Activated naive CD4-positive, alpha-beta T cell (primary cell): ENCODE measurements at places on chromosomes 6 and 20.

DNA sequence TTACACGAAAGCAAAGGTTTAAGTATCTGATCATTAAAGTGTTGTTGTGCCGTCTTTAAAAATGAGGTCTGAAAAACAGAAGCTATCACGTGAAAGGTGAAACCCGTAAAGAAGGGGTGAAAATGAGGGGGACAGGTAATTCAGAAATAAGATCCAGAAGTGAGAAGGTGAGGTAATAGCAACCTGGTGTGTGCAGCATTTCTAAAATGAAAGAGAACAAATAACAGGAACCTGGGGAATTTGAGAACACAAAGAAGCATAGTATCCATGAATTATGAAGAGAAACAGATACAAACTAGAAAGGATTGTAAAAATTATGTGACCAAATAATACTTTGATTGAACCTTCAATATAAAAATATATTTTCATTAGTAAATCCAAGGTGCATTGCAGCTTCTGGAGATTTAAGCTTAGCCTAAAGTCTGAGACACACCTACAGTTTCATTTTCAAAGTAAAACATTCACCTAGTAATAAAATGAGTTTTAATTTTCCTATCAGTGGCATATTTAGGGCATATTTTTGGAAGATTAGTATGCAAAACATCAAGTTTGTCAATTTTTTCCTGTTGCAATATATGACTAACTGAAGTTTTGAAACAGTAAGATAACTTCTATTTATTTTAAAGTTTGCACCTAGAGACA lies 1.4 kb downstream of the HEY2 start:
- no peak for DNase-seq

DNA sequence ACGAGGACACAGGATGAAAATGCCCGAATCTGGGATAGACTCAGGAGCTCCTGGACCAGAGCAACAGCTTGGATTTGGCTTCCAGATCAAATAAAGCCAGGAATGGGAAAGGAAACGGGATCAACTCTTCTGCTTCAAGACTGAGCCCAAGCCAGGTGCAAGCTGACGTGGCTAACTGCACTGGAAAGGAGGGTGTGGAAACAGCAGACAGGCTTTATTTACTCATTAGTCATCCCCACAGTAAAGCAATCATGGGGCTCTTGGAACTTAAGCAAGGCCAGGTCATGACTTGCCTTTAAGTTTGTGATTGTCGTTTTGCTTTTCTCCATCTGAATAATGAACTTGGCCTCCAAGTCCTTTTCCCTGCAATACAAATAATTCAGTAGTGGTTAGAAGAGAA lies 45.2 kb downstream of the KIF16B start:
- DNase-seq: no peak

- no peak for DNase-seq
Measured at GRCh38 chr6:16781348-16782169, 20.3 kb upstream of the ATXN1 start.

- no peak for DNase-seq
Measured at GRCh38 chr20:3629893-3630292, 33.3 kb downstream of the GFRA4 start.

DNA sequence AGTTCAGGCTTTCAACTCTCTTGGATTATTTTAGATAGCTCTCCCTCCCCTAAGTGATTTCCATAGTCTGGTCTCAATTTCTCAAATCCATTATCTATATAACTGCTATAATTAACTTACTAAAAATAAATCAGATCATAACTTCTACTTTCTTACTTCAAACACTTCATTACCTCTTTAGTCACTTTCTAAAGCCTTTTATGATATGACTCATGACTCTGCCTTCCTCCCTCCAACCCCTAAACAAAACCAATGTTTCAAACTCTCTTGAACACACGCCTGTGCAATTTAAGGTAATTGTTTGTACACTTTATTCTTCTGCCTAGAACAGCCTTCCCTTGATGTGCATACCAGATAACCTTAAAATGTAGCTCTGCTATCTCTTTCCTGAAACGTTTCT lies 100.5 kb downstream of the LMBRD1 start:
- DNase-seq: no peak

GRCh38 chr6:27251606-27252251 lies 4.2 kb downstream of the PRSS16 start:
- DNase-seq: no peak

DNA sequence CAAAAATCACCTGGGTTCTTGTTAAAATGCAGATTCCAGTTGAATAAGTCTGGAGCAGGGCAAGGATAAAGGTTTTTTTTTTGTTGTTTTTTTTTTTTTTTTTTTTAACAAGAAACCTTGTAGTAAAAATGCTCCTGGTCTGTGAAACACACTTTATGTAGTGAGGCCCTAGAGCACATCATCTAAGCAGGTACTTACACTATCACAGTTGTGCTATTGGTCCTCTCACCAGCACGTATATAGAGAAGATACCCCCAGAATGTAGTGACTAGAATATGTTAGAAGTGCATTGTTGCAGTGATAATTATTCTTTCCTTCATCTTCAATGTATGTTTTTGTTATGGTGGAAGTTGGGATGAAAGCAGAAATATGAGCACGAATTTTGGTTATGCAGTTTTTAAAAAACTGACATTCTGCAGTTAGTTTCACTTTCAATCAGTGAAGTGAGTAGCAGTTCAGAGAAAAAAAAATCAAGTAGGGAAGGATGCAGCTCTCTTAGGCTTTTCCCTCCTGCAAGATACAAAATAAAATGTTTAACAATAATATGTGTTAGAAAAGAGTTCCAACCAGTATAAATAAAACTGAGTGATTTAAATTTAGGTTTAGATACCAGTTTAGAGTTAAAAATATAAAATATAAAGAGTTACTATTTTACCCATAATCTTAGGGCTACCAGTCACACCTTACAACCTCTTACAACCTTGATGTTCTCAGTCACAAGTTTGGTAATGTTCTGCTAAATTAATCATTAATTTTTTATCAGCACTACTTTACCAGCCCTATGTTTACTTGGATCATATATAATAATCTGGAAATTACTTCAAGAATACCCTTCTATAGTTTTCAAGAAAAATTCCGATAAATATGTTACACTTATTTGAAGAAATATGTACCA lies 9.2 kb upstream of the DEFB113 start:
- no peak for DNase-seq

- no peak for DNase-seq
Measured at GRCh38 chr20:32522526-32522775, 62.7 kb downstream of the NOL4L start.

GRCh38 chr20:10857352-10858070 lies 183.7 kb upstream of the JAG1 start:
- no peak for DNase-seq

- no peak for DNase-seq
Measured at GRCh38 chr20:20327746-20328145, 40.2 kb upstream of the INSM1 start.

DNA sequence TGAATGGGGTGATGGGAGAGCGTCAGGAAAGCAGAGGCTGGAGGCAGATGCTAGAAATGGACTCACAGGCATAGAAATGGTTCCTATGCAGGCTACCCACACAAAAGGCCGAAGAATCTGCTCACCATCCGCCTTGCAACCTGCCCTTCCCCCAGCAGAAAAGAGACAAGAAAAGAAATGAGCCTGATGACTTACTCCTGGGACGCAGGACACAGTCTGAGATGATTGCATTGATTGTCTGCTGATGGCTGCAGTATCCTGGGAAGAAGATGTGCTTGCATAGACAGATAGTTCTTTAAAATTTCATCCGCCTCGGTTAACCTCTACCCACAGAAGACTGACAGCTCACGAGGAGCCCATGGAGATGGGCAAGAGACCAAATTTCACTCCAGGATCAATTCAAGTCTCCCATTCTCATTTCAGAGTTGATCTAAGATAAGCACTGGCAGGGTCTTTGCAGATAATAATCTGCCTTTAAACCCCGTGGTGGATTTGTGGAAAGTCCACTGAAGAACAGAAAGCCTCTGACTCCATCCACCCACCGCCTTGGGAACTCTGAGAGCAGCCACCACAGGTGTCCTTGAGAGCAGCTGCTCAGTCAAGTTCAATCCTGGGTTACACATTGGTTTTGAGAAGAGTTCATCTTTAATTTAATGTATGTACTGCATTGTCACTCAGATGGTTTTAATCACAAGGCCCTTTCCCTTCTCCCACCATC lies 7.2 kb downstream of the AGPAT4 start:
- DNase-seq: no peak

DNA sequence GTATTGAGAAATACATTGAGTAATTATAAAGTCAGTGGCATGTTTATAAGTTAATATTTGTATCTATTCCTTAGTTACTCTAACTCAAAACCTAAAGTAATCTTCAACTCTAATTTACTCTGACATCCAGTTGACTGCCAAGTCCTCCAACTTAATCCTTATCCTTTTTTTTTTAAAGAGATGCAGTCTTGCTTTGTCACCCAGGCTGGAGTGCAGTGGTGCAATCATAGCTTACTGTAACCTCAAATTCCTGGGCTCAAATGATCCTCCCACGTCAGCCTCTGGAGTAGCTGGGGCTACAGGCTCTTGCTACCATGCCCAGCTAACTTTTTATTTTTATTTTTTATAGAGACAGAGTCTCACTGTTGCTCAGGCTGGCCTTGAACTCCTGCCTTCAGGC lies 24.4 kb downstream of the PTPN1 start:
- DNase-seq: no peak

DNA sequence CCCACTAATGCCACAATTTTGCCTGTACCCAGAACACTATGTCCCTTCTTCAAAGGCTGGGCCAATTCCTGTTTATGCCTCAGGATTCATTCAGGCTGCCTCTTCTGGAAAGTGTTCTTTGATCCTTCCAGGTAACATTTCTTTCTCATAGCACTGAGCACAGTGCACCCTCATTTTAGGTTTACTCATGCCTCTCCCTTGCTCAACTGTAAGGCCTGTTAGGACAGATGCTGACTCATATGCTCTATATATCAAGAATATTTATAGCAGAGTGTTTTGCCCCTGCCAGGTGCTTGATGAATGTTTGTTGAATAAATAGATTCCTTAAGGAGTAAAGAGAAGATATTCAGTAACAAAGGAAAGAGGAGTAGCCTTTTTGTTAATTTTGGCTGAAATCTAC lies 263.9 kb downstream of the PHF3 start:
- DNase-seq: no peak

DNA sequence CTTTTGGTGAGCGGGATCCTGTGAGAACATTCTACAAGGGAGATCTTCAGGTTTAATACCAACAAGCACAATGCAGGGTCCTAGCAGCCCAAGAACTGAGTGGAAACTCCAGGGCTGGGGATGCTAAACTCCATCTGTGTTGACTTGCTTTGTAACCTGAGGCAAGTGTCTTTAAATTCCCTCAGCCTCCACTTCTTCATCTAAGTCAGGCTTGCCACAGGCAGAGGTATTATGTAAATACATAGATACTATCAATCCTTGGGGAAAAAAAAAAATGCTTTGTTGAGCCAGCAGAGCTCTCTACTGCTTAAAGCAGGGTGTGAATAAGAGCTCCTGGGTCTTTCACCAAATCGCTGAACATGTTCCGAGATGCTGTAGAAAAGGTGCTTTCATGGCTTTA lies 114.2 kb upstream of the PHACTR1 start:
- DNase-seq: no peak

DNA sequence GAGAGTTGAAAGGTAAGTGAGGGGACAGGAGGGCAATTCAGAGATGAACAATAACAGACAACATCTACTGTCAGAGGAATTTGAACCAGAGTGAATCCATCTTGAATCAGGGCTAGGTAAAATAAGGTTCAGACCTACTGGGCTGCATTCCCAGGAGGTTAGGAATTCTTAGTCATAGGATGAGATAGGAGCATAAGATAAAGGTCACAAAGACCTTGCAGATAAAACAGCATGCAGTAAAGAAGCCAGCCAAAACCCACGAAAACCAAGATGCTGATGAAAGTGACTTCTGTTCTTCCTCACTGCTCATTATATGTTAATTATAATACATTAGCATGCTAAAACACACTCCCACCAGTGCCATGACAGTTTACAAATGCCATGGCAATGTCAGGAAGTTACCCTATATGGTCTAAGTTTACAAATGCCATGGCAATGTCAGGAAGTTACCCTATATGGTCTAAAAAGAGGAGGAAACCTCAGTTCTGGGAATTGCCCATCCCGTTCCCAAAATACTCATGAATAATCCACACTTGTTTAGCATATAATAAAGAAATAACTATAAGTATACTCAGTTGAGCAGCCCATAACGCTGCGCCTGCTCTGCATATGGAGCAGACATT lies 248.5 kb downstream of the HAO1 start:
- DNase-seq: no peak

DNA sequence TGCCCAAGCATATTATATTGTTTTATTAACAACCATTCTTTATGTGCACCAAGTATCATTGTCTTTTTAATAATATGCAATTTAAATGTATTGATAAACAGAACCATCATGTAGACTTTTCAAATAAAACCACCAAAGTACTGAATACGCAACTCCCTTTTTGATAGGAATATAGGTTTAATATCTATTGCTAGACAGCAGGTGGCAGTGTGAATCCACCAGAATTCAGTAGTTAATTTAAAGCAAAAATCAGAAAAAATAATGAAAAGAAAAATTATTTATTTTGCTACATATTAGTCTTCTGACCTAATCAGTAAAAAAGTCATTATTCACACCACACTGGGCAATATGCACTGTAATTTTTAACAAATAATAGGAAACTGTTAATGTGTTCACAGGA lies 143.7 kb downstream of the KLHL32 start:
- DNase-seq: no peak

DNA sequence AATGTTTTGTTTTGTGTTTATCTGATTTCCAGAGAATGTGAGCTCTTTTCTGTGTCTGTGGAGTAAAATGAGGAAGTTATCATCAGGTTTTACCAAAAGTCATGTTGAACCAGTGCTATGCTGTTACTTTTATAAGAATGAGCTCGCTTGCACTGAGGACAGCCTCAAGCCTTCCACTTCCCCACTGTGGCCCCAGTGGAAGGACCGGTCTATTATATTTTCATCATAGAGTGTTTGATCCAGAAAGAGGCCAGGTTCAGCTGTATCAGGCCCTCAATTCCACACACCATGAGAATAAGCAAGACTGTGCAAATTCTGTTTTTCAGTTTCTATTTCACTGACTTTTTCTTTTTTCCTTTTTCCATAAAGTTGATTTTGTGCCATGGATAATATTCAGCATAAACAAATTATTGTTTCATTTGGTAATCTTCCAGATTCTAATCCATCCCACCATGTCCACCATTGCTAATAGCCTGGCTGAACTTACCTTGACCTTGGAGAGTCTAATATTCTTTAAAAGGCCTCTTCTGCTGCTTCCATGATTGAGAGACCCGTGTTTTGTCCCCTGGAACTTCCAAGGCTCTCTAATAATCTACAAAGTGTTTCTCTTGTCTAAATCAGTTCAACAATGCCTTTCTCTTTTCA lies 286.2 kb downstream of the THBS2 start:
- DNase-seq: no peak

DNA sequence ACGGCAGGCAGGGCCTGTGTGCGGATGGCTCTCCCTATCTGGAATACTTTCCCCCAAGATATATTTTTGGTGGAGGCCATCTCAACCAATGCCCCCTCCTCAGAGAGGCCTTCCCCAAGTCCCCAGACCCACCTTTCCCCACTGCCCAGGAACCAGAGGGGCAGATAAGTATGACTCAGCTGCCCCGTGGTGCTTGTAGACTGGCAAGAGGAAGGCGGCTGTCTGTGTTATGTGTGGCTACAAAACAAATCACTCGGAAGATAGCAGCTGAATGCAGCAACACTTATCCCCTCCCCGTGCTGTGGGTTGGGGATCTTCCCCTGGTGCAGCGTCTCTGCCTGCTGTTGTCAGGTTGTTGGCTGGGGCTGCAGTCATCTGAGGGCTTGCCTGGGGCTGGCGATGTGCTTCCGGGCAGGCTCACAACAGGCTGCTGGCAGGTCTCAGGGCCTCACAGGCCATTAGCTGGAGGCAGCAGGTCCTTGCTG lies 7.1 kb downstream of the NPEPL1 start:
- DNase-seq: no peak

GRCh38 chr6:159059885-159060506 lies 15.2 kb upstream of the TAGAP start:
- no peak for DNase-seq
